Pancreas (tissue), 10 donors: ENCODE measurements at places on chromosomes 1 and 21. TPM values are rescaled to one million over a fixed set of nuclear protein-coding genes. Genes with fewer than 3 reads are reported as not detected.
A peak's percentile ranks its signal among the peaks of the same experiment; 100 is the strongest.

- no peaks in the 10 kb centered on the region for H3K27me3 ChIP-seq
- DNase-seq = no peak
- H3K27ac ChIP-seq = no peak overlapping the region
Measured at GRCh38 chr1:202154766-202155477, 5.5 kb downstream of the PTPN7 start.

SLFNL1 gene
- total RNA-seq = 0.51 TPM

IL10 gene
- 0.12 TPM for total RNA-seq

- no peak overlapping the region for H3K4me3 ChIP-seq
- H3K27ac ChIP-seq = no peak overlapping the region
- no peak for DNase-seq
- no peaks in the 10 kb centered on the region for H3K27me3 ChIP-seq
- H3K4me1 ChIP-seq = no peaks in the 10 kb centered on the region
Measured at GRCh38 chr21:44952116-44952928, 12.5 kb downstream of the SLX9 start.

DNA sequence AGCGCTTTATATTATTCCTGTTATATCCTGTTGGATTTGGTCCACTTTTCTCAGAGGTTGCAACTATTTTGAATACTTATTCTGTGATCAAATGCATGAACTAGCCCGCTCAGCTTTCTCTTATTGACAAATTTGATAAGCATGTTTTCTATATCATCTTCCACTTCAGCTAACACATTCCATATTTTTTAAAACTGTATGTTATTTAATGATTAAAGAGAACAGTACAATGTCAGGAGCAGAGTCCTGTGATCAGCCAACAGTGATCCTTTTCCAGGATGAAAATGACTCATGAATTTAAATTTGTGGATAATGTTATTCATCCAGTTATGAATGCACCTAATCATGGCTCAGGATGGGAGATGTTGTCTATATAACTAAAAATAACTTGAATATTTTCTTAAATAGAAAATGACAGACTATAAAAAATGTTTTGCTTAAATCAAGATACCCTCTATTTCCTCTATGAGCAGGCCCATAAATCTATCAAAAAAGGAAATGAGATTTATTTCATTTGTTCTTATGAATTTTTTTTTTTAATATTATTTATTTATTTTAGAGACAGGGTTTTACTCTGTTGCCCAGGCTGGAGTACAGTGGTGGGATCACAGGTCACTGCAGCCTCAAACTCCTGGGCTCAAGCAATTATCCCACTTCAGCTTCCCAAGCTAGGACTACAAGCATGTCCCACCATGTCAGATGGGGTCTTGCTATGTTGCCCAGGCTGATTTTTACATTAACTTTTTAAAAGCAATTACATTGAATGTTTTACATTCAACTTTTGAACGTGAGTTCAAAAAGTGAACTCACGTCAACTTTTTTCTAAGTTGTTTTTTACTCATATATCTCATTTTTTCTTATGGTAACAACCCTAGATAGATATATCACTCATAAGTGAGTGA, 12.5 kb downstream of the BPNT1 start:
- no peak overlapping the region for H3K4me3 ChIP-seq
- H3K4me1 ChIP-seq = no peaks in the 10 kb centered on the region
- H3K27ac ChIP-seq = no peak overlapping the region
- DNase-seq = no peak

- no peaks in the 10 kb centered on the region for H3K27me3 ChIP-seq
- no peak overlapping the region for H3K27ac ChIP-seq
- peaks cover 3% of the 10 kb centered on the region for H3K36me3 ChIP-seq
- peaks cover 3% of the 10 kb centered on the region for H3K4me1 ChIP-seq
- no peak for DNase-seq
- H3K4me3 ChIP-seq = no peak overlapping the region
Measured at GRCh38 chr1:220011620-220012019, 34.7 kb downstream of the EPRS1 start.

- H3K27ac ChIP-seq = no peak overlapping the region
- H3K27me3 ChIP-seq = no peaks in the 10 kb centered on the region
- H3K36me3 ChIP-seq = no peaks in the 10 kb centered on the region
- no peaks in the 10 kb centered on the region for H3K4me1 ChIP-seq
Measured at GRCh38 chr1:29327223-29327935, 91.1 kb downstream of the PTPRU start.

- no peak within 1 kb of the TSS for H3K27ac ChIP-seq
- no peaks in the 10 kb centered on the region for H3K4me1 ChIP-seq
- DNase-seq = peak; percentile 15
- H3K27me3 ChIP-seq = no peaks in the 10 kb centered on the region
- H3K4me3 ChIP-seq = peak within 1 kb of the TSS; percentile 16
Measured at GRCh38 chr1:32870615-32871363, at the start of gene FNDC5. TSS of gene FNDC5 (minus strand) at chr1:32870912.

CRYAA gene
- not detected for total RNA-seq

- H3K27ac ChIP-seq = no peak overlapping the region
- H3K4me3 ChIP-seq = no peak overlapping the region
- no peaks in the 10 kb centered on the region for H3K4me1 ChIP-seq
- no peaks in the 10 kb centered on the region for H3K27me3 ChIP-seq
Measured at GRCh38 chr1:232101231-232101630, 474.6 kb downstream of the DISC1 start.

AQP10 gene
- total RNA-seq = 0.09 TPM

TRAF5 gene
- total RNA-seq = 20.0 TPM

GRCh38 chr1:4224684-4225467, 324.8 kb upstream of the C1orf174 start:
- DNase-seq = no peak
- H3K36me3 ChIP-seq = no peaks in the 10 kb centered on the region
- no peak overlapping the region for H3K27ac ChIP-seq
- no peak overlapping the region for H3K4me3 ChIP-seq
- H3K4me1 ChIP-seq = no peaks in the 10 kb centered on the region
